ENCODE measurements at places on chromosomes 6 and 20.
A peak's percentile ranks its signal among the peaks of the same experiment; 100 is the strongest.

DNA sequence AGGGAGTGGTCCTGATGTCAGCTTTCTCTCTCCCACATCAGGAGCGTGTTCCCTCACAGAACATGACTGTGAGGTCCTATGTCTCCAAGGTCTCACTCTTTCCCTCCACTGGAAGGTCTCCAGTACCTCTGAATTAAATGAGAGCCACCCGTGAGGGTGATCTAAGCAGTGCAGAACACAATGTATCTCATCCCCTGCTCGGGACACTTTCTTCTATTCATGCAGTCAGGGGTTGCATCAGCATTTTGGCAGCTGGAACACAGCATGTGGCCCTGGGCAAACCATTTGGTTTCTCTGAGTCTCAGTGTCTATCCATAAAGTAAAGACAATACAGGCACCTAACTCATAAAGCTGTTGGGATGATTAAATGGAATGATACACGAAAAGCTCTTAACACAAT lies 34.2 kb downstream of the MAFB start:
- DNase-seq, result no peak

- DNase-seq, result peak; percentile 89
Measured at GRCh38 chr6:90285611-90286381, 10.8 kb downstream of the BACH2 start.

DNA sequence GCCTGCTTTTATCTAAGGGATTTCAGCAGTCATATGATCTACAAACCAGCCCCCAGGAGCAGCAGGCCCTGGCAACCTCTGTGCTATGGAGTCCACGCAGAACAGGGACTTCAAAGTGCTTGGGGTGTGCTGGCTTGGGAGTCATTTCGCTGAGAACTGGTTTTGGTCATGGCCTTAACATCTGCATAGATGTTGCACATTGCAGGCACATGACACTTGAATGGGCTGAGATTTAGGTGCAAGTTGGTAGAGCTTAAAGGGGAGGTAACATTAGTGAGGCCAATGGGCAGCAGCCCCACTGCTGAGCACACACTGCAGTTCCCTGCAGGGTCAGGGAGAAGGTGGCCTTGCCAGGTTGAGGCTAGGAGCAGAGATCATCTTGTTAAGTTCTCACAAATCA lies 43.6 kb downstream of the RREB1 start:
- DNase-seq, result no peak

- no peak for DNase-seq
Measured at GRCh38 chr20:51710361-51710894, 57.8 kb downstream of the ATP9A start.

- no peak for DNase-seq
Measured at GRCh38 chr20:53896647-53897046, 173.7 kb downstream of the BCAS1 start.

GRCh38 chr20:18533491-18533890 lies 25.8 kb downstream of the SEC23B start:
- DNase-seq, result no peak

GRCh38 chr6:53544217-53544469 lies 758 bp downstream of the GCLC start:
- no peak for DNase-seq

GRCh38 chr20:33551778-33552177 lies 61.9 kb downstream of the CBFA2T2 start:
- no peak for DNase-seq

DNA sequence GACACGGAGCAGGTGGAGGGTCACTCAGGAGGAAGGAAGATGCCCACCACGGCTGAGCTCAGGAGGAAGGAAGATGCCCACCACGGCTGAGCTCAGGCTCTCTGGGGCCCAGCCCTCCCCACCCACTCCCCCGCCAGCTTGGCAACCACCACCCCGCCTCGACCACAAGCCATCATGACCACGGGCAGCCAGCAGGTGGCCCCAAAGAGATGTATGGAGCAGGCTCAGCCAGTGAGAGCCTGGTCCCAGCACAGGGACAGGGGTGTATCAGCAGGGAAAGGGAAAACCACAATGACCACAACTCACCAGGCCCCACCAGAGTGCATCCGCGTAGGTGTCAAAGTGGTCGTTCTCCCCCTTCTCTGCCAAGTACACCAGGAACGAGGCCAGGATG lies 30.4 kb downstream of the KCNQ2 start:
- peak; percentile 31 for DNase-seq

DNA sequence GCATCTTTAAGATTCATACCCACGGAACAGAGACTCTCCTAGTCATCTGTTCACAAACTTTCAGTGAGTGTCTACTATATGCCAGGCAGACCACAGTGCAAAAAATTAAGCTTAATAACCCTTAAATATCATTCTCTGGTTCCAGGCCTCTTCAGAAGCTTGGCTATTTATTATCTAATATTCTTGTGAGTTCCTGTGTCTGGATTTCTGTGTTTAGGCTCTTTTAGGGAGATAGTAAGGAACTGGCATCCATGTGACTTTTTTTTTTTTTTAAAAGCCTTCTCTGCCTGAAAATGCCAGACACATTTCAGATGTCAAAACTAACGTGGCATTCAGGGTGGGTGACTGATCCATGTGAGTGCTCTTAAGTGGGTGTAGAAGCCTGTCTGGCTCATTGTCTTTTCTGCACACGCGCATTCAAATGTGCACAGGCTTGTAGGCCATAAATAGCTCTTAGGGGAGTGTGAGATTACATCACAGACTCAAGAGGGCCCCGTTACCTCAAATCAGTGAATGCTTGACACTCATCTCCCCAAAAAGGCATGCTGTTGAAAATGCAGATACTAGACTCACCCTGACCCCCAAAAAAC lies 141.9 kb downstream of the GMPR start:
- DNase-seq, result no peak

- DNase-seq, result no peak
Measured at GRCh38 chr20:56358070-56358469, 704 bp upstream of the FAM210B start.

- DNase-seq, result no peak
Measured at GRCh38 chr20:5279661-5280060, 37.1 kb downstream of the PROKR2 start.

GRCh38 chr6:11277275-11278206 lies 45.1 kb upstream of the NEDD9 start:
- no peak for DNase-seq

- DNase-seq, result no peak
Measured at GRCh38 chr20:57772349-57772964, 62.6 kb upstream of the PMEPA1 start.

DNA sequence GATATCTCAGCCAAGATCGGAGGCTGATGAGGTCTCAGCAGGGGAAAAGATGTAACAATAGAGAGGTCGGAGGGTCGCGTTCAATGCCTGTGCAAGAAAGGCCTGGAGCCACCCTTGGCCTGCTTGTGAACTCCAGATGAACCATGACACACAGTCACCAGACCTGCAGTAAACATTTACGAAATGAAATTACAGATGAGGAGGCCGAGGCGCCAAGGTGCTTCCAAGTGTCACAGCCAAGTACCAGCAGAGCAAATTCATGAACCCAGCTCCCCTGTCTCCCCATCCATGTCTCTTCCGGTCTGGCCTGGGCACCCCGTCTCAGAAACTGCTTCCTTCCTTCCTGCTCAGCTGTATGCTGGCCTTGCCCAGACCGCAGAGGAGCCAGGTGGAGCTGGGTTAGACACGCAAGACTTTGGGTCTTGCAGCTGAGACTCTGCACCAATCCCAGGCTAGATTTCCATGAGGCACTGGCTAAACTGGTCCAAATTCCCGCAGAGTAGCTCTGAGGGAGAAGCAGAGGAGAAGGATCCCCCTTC lies 48.1 kb downstream of the CHMP4B start:
- no peak for DNase-seq

DNA sequence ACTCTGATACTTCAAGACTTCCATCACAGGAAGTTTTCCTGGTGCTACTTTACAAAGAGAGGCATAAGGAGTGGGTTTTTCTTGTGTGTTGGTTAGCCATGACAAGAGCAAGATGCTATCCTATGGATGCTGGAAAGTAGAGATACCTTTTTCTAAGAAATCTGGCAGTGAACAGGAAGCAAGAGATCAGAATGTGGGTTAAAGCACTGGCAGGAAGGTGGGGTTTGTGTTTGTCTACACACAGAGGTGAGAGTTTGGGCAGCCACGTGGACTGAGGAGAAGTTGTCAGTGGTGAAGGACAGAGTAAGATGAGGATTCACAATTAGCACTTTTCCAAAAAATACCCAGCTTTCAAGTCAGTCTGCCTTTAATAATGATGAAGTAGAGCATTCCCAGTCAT lies 17.9 kb downstream of the SLC2A12 start:
- no peak for DNase-seq

DNA sequence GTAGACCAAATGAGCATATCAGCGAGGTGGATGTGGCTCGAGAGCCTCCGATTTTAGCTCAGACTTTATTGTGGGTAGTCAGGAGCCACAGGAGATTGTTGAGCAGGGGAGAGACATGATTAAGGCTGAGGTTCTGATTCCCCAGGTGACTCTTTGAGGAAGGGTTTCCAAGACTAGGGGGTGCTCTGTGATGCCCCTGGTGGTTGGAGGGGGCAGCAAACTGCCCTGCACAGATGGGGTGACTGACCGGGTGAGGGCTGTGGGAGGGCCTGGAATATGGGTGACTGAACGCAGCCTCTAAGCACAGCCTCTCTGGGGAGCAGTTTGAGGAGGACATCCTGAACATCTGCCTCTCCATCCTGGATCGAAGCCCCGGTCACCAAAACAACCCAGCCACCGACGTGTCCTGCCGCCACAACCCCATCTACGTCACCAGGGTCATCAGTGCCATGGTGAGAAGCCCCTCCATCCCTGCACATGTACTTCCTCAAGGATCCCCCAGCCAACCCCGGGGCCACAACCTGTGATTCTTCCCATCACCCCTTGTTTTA lies 17.0 kb downstream of the TGM6 start:
- DNase-seq, result no peak

GRCh38 chr6:33384581-33385020 lies 7.0 kb upstream of the KIFC1 start:
- no peak for DNase-seq

DNA sequence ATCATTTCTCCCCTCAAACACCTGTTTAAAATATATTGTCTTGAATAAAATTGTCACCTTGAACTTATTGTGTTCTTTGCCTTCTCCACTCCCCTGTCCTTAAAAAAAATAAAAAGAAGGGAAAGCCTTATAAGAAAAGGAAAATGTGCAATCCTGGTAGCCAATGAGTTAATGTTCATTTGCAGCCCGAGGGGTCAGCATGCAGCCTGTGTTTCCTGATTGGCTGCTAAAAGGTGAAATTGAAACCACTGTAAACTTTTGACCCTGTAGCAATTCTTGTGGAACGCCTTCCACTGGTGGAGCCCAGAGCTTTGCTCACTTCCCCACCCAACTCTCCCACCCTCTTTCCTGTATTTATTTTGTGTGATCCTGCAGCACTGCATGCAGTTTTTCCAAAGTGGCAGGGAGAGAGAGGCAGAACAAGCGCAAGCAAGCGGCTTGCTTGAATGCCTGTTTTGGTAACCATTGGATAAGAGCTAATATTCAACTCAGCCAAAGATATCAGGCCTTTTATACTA lies 74.9 kb downstream of the NCOA3 start:
- peak; percentile 62 for DNase-seq

DNA sequence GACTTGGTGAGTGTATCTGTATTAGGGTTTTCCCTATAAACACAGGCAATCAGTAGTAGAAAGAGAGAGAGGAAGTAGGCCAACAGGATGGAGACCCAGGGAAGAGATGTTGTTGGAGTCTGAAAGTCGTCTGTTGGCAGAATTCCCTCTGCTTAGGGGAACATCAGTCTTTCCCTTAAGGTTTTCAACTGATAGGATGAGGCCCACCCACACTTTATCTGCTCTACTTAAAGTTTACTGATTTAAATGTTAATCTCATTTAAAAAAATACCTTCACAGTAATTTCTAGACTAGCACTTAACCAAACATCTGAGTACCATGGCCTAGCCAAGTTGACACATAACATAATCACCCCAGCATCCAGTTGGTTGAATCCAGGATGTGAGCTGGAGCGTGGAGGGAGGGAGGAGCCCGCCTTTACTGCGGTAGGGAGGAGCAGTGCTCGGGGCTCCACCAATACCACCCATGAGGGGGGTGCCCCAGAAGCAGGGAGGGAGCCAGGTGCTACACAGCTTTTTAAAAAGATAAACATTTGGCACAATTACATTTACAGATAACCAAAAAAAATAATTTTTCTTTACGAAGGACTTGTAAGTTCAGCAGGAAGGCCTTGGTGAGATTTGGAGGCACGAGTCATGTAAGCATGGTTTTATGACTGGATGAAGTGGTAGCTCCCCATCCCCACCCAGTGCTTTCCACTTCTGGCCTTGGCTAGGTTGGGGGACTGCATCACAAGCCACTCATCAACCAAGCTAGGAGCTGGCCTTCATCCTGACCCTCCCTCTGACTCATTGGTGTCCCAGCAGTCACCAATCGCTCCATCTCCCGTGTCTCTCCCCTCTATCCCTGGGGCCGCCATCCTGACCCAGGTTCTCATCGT lies 18.4 kb upstream of the SNX9 start:
- DNase-seq, result no peak

- DNase-seq, result no peak
Measured at GRCh38 chr6:89750338-89750737, 69.3 kb downstream of the MDN1 start.

DNA sequence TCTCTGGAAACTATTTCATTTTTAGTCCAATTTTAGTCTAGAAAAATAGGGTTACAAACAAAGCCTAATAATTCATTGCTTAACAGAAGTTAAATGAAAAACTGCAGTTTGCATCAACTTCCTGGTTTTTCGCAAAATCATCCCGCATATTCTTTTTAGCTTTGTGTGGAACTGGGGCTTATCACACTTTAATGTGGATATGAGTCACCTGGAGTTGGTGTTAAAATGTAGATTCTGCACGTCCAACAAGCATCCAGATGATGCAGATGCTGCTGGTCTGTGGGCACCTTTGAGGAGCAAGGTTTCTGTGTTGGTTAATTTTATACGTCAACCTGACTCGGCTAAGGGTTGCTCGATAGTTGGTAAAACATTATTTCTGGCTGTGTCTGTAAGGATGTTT lies 126.1 kb downstream of the PLCB4 start:
- DNase-seq, result no peak

- no peak for DNase-seq
Measured at GRCh38 chr6:158825951-158826306, 6.8 kb upstream of the EZR start.

DNA sequence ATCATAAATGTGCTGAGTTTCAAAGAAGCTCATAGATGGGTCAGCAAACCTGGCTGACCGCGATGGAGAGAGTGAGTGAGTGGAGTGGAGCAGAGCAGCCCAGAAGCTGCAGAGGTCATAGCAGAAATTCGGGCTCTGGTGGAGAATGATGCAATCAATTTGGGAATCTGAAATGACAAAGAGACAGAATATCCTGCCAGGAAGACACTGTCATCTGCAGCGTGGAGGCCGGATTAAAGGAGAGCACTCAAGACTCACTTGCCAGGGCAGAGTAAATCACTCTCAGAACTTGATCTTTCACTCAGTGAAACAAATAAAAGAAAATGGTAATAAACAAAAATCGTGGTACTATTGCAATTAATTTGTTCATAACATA lies 109.6 kb upstream of the RREB1 start:
- DNase-seq, result no peak

GRCh38 chr20:38156888-38157634 lies 8.0 kb downstream of the TGM2 start:
- DNase-seq, result no peak
